ENCODE measurements at places on chromosomes 7 and 10.

DNA sequence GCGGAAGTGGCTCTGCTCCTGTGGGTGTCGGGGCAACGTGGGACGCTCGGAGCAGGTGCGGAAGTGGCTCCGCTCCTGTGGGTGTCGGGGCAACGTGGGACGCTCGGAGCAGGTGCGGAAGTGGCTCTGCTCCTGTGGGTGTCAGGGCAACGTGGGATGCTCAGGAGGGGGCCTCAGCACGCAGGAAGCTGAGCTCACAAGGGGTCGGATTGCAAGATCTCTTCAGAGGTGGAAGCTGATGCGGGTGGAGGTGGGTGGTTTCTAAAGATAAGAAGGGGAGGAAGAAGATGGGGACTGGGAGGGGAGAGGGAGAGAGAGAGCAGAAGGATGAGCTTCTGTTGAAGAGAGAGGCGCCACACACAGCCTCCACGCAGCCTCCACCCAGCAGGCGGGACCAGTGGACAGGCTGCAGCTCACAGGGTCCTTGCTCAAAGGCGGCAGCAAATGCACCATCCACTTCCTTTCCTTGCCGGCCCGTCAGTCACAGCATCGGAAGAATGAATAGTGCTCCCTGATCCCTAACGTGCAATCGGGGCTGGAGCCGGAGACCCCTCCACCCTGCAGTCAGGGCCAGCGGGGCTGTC is 78.7 kb downstream of the PTPRN2 start:
- no peak for DNase-seq

DNA sequence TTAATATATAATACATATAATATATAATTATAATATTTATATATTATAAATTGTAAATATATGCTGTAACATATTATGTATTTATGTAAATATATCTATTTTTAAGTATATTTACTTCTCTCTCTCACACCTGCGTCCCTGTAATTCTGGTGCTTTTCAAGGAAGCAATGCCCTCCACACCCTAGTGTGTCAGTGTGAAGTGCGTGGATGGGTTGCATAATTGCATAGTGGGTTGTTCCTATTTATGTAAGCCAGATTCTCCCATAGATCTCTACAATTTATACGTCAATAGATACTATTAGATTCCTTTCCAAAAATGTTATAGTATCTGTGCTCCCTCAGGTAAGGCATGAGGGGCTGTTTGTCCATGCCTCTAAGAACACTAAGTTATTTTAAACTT is 49.9 kb upstream of the CPN1 start:
- DNase-seq = no peak

DNA sequence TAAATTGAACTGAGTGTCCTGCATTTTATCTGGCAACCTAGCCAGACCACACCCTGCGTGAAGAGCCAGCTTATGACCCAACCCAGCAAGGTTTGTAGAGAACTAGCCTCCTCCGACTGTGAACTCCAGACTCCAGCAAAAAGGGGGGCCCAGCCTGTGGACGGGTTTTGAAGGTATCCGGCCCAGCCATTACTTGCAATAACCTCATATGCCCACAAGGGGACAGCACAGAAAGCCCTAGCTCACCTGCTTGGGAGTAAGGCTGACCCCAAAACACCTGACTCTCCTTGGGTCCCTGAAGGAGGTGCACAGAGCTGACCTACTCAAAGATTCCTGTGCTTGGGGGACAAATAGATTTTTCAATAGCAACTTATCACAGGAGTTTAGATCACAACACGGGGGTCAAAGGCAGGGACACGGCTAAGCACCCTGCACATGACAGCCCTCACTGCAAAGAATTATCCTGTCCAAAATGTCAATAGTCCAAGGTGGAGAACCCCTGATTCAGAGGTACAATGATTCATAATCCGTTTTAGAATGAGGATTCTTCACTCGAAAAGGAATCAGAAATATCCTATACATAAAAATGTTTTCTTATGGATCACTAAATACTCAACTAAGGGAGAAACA is 4.6 kb downstream of the TRPV6 start:
- DNase-seq = no peak

DNA sequence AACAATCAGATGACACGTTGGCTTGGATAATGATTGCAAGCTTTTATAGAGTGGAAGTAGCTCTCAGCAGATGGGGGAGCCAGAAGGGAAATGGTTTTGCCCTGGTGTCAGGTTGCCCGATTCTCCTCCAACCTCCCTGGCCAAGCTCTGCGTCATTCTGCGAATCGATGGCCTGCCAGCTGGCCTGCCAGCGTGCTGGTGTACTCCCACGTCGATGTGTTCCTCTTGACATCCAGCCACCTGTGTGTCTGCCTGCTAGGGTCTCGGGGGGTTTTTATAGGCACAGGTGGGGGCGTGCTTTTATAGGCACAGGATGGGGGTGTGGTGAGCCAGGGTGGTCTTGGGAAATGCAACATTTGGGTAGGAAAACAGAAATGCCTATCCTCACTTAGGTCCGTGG is 4.6 kb downstream of the NET1 start:
- DNase-seq = no peak

DNA sequence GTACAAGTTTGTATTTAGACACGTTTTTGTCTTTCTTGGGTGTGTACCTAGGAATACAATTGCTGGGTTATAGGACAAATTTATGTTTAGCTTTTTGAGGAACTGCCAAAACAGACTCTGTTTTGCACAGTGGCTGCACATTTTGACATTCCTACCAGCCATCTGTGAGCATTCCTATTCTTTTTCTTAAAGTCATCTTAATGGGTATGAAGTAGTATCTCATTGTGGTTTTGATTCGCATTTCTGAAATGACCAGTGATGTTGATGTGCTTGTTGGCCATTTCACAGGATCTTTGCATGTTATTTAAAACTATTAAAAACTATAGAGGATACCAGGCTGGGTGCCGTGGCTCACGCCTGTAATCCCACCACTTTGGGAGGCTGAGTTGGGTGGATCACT is 32.6 kb upstream of the IL15RA start:
- DNase-seq = no peak

GRCh38 chr10:100531761-100532160 is 2.1 kb upstream of the NDUFB8 start:
- no peak for DNase-seq

DNA sequence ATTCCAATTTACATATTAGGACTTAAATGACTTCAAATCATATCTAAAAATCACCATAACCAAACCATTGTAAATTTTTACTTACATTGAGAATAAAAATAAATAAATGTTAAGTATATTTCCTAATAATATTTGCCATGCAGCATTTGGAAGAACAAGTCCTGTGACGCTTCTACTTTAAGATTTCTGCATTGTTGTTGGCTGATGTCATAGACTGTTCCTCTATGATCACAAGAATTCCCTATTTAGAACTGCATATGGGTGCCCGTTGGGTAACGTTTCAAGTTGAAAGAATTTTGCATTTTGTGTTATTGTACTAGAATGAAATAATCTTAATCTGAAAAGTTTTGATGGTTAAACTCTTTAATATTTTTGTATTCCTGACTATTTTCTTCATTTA is 5.1 kb upstream of the ITGB1 start:
- DNase-seq = no peak

GRCh38 chr10:127322286-127322685 is 125.9 kb upstream of the INSYN2A start:
- DNase-seq = no peak

DNA sequence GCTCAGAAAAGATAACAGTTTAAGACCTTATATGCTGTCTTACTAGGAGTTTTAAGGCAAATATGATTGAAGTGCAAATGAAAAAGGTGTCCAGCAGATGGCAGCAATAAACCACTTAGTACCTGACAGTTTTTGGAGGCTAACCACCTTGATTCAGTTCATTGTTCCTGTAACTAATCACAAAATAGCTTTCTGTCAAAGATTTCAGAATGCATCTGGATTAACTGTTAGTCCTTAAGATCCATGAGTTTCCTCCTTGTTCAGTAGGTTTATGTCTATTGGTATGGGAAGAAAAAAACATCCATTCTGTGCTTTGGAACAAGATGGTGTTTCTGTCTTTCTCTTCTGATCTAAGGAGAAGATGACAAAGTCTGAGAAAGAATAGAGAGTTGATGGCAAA is 46.6 kb downstream of the CCSER2 start:
- DNase-seq = peak; percentile 41

GRCh38 chr10:132972986-132973902 is 30.9 kb upstream of the CFAP46 start:
- no peak for DNase-seq

GRCh38 chr7:117281562-117281961 is 41.3 kb downstream of the WNT2 start:
- DNase-seq = no peak

- no peak for DNase-seq
Observed at GRCh38 chr7:8785081-8785480, 351.7 kb downstream of the NXPH1 start.

GRCh38 chr7:33986451-33986850 is 81.1 kb downstream of the BMPER start:
- DNase-seq = no peak

- DNase-seq = no peak
Observed at GRCh38 chr10:61967298-61967697, 65.8 kb downstream of the ARID5B start.

GRCh38 chr7:74573512-74573911 is 84.0 kb upstream of the GTF2I start:
- no peak for DNase-seq

DNA sequence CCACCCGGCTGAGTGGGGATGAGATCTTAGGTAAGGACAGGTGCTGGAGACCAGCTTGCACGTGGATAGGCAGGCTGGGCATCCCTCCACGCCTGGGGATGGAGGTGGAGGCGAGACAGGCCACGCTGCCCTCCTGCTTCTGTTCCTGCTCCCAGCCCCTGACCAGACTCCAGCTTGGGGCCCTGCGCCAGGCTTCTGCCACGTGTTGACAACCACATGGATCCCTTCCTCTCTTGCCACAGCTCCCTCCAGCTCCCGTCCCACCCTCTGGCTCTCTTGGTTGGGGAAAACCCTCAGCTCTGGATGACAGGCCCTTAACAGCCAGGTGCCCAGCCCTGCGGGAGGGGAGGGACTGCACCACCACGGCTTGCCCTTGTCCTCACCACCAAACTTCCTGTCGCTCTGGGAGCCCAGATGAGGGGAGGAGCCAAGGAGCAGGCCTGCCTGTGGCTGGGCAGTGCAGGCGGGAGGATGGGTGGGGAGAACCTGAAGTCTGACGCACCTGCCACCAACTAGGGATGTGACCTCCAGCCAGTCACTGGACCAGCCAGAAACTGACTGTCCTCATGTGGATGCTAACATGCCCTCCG is 36.0 kb downstream of the KCNH2 start:
- DNase-seq = no peak

DNA sequence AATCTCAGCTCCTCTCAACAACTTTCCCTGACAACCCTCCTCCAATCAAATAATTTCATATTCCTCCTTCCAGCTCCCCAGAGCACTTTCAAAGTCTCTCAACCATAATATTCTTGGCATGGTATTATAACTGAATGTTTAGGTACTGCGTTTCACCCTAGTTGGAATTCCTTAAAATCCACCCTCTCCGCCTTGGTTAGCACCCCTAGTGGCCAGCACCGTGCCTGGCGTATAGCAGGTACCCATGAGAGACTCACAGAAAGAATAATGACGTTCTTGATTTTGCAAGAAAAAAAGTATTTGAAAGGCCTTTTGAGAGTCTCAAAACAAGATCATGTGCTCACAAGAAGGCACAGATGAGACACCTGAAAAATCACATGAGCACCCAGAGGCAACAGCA is 50.9 kb downstream of the GLI3 start:
- DNase-seq = no peak

DNA sequence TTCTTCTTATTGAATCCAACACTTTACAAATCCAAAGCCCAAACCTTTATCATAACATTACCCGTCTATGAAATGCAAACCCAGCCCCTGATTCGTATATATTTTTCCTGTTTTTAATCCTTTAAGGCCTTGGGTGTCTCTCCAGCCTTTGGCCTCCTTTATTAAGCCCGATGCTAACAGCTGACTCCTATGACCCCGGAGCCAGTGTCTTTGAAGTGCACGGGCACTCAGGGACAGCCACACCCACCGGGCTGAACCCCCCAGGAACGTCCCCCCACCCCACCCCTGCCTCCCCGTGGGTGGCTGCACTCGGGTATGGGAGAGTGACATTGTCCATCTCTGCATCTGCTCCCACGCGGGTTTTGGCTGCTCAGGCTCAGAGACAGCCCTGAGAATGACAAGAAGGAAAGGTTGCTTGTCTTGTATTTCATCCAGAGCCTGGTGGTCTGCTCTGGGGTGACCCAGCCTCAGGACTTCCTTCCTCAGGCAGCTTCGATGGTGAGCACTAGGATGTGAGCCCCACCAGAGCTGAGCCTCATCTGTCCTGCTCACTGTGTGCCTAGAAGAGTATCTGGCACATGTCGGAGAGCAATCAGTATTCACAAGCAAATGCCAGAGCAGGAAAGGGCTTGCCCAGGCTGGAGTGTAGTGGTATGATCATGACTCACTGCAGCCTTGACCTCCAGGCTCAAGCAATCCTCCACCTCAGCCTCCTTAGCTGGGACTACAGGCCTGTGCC is 210.4 kb downstream of the SKIDA1 start:
- no peak for DNase-seq

DNA sequence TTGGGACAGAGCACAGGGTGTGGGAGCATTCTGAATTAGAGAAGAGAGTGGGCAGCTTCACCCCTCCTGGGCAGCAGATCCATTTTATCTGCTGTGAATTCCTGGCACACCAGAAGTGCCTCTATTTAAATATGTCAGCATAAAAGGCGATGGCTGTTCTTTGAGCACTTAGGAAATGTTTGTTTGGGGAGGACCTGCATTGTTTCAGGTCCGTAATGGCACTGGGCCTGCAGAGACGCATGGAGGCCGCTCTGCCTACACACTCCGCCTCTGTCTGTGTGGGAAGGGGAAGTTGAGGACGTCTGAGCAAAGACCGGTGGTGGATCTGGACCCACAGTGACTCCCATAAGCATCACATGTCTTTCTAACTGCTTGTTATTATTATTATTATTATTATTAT is 253.2 kb downstream of the CAMK1D start:
- DNase-seq = no peak

DNA sequence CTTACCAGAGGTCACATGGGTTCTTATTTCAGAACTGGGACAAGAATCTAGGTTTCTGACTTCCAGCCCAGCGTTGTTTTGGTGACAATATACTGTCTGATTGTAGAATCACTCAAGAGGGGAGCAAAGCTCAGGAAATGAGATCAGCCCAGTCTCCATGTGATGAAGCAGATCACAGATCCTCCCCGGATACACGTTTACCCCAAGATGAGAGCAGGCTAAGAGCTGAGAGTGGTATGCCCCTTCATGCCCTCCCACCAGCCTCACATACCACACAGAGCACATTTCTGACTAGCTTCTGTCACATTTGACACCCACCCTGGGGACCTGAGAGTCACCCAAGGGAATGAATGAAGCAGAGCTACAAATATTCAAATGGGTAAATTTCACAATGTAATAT is 27.1 kb upstream of the PRKCQ start:
- DNase-seq = no peak

- DNase-seq = no peak
Observed at GRCh38 chr7:151246102-151246850, 2.2 kb downstream of the SMARCD3 start.

- DNase-seq = no peak
Observed at GRCh38 chr10:21260506-21261149, 264.9 kb downstream of the SKIDA1 start.
